Epithelial cell of prostate (primary cell): ENCODE measurements at places on chromosomes 1 and 21.

- DNase-seq, result no peak
These were observed 165.3 kb downstream of the GALNT2 start for GRCh38 chr1:230232371-230232771.

DNA sequence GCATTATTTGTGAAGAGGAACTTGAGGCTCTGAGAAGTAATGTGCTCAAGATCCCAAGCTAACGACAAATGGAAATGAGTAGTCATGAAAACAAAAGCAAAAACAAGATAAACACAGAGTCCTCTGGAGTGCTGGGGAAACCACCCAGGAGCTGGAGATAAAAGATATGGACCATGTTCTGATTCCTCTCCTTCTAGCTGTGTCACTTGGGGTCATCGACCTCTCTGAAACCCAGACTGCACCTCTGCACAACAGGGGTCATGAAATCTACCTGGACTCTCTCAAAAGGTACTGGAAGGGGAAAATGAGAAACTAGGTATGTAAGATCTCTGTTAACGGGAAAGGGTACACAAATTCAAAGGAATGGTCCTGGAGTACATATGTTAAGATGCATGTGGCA is 6.5 kb downstream of the PGLYRP4 start:
- no peak for DNase-seq

- DNase-seq, result peak; percentile 53
These were observed 46.9 kb downstream of the GIPC2 start for GRCh38 chr1:78092643-78093042.

DNA sequence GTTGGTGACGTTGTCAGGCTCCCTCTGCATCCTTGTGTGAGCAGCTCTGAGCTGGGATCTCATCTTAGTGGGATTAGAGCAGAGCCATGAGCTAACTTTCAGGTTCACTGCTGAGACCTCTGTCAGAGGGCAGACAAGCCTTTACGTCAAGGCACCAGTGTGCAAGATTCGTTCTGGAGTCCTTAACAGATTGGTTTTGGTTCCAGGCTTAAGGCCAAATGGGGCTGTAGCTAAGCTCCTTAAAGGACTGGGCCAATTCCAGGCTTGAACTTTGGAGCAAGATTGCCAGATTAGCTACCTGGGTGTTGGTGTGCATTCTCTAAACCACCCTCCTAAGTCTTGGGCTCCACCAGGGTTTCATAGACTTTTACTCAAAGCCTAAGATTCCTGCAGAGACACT is 52.6 kb upstream of the PDC start:
- no peak for DNase-seq

DNA sequence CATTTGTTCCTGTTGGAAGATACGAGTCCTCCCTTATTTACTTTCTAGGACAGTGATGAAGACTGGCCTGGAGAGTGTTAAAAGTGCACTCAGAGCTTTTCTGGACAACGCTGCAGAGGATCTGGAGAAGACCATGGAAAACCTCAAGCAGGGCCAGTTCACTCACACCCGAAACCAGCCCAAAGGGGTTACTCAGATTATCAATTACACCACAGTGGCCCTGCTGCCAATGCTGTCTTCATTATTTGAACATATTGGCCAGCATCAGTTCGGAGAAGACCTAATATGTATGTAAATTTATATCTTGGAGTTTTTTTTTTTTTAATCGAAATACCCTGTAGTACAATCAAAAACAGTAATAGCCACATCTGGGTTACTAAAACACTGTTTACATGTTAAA is 190.5 kb downstream of the ZP4 start:
- DNase-seq, result no peak

- no peak for DNase-seq
These were observed 1.4 kb downstream of the TSSK3 start for GRCh38 chr1:32363713-32364112.

- no peak for DNase-seq
These were observed 8.0 kb downstream of the MRPS14 start for GRCh38 chr1:175015243-175015642.

GRCh38 chr1:96002969-96003964 is 718.3 kb upstream of the PTBP2 start:
- DNase-seq, result no peak

GRCh38 chr1:154434346-154435085 is 29.4 kb downstream of the IL6R start:
- DNase-seq, result no peak

- no peak for DNase-seq
These were observed 12.2 kb downstream of the KCNJ15 start for GRCh38 chr21:38268864-38269575.

DNA sequence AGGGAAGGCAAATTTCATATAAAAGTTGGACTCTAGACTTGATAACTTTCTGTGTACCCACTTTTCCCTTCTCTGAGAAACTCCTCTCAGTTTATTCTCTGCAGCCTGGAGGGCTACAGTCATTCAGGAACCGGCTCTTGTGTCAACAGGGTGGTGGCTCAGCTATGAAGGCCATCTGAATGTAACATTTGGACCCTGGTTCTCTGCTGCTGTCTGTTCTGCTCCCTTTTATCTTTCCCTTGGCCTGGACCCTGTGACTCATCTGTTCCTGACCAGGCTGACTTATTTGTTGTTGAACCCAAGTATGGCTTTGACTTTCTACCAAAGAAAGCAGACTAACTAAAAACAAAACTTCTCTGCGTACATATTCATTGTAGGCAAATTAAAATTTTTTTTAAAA is 75.4 kb downstream of the CENPF start:
- DNase-seq, result no peak

GRCh38 chr1:33971018-33971710 is 107.3 kb downstream of the HMGB4 start:
- DNase-seq, result no peak

DNA sequence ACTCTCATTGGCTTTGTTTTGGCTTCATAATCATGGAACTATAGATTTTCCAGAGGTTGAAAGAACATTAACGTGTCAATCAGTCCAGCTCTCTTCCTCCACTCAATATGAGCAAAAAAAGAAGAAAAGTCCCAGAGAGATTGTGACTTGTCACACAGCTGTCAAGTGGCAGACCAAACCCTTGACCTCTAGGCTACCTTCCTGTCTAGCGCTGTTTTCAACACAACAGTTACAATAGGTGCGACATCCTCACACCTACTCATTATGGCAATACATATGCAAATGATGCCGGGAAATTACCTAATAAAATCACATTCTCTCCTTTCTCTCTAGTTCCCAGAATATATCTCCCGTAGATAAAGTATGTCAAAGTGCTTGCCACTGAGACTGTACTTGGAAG is 1.1 kb downstream of the WARS2 start:
- DNase-seq, result no peak

DNA sequence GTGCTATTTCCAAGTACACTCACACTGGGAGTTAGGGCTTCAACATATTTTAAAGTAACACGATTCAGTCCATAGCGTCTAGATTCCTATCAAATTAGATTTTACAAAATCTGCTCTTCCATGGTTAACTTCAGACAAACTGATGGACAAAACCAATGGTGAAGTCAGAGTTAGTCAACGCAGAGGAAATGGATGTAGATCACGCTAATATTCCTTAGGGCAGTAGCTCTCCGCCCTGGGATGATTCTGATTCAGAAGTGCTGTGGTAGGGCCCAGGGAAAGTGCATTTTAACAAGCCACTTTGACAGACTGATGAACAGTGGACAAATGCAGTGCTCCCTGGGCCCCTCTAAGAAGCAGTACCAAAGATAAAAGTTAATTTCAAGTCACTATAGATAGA is 83.2 kb downstream of the HIVEP3 start:
- DNase-seq, result no peak

DNA sequence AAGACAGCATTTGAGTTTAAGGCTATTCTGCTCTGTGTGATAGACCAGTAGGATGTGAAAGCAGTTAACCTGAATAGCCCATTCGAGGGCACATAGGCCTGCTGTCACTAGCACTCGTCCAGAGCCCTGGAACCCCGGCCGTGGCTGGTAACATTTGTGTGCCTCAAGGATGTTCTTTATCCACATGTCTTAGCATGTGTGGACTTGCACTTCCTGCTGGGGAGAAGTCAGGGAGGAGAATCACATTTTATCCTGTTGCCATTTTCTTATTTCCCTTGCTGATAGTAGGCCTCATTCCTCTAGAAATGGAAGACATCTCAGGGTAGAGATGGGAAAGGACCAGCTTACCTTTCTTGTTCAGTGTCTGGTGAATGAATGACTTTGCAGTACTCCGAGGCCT is 54.7 kb downstream of the VPS13D start:
- DNase-seq, result no peak

DNA sequence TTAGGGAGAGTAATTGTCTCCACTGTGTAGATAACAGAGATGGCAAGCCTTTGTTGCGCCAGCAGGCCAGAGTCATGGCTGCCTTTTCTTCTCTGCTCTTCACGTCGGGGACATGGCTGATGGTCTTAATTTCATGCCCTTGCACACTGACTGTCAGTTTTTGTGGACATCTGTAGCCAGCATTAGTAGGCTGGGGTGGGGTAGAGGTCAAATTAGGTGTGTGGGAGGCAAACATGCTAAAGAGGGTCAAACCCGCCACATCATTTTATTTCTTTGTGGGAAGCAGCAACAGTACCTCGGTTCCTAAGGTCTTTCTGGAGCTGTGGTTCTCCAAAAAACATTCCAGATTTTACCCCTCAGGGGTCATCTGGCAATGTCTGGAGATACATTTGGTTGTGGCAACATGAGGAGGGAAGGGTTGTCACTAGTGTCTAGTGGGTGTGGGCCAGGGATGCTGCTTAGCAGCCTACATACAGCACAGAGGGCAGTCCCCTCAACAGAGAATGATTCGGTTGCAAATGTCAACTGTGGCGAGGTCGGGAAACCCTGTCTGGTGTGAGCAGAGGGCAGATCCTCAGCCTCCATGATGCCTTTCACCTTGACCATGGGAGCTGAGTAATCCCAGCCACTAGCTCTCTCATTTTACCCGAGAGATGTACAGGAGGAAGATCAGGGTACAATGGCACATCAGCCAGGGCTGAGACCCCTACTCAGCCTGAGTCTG is 14.7 kb downstream of the RUNX1 start:
- DNase-seq, result no peak

- no peak for DNase-seq
These were observed 50.8 kb upstream of the PODN start for GRCh38 chr1:53011175-53011574.

GRCh38 chr1:59446257-59446901 is 149.5 kb downstream of the FGGY start:
- DNase-seq, result peak; percentile 26

DNA sequence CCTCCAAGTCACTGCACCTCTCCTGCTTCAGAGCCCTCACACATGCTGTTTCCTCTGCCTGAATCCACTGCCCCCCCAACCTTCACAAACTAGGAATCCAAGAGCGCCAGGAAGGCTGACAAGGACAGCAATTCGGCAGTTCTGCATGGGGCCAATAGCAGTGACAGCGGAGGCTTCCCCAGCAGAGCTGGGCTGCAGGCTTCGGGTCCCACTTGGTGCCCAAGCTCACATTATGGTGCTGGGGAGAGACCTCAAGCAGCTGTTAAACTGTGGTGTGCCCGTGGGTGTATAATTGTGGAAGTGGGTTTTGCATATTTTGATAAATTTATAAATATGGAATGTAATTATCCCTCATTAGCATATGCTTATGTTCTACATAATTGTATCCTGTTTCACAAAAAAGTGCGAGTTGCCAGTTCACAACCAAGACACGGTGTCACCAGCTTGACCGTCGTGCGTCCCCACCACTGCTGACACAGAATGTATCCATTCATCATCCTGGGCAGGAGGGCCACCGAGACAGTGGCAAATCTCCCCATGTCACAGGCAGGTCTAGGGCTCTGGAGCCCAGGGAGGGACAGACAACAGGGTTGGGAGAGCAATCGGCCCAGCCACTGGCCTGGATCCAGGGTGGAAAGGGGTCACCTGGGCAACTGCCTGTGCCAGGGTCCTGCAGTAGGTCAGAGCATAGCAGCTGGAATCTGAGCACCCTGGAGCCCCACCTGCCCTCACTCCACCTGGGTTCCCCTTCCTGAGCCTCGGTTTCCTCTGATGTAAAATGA is 81.6 kb downstream of the MATN1 start:
- DNase-seq, result no peak

GRCh38 chr1:241927321-241927720 is 30.2 kb upstream of the BECN2 start:
- DNase-seq, result no peak

DNA sequence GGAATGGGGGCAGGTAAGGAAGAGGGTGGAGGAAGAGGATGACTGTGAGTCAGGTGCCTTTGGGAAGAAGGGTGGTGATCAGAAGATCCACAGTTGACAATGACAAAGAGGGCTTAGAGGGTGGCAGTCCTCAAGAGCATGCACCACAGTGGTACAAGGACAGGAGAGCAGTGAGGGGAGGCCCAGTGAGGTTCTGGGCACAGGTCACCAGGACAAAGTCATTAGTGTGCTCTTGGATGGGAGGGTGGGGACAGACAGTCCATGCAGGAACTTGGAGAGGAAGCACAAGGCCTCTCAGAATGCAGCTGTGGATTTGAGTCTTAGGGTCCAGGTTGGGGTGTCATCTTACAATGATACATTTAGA is 75.1 kb downstream of the RHOU start:
- DNase-seq, result no peak

- DNase-seq, result no peak
These were observed at the start of gene C4BPB for GRCh38 chr1:207088701-207089626. Gene C4BPB (plus strand): TSS chr1:207088860. CDS start chr1:207089532, 672 bp downstream.

- no peak for DNase-seq
These were observed 597.8 kb downstream of the KIF26B start for GRCh38 chr1:245752561-245752960.

DNA sequence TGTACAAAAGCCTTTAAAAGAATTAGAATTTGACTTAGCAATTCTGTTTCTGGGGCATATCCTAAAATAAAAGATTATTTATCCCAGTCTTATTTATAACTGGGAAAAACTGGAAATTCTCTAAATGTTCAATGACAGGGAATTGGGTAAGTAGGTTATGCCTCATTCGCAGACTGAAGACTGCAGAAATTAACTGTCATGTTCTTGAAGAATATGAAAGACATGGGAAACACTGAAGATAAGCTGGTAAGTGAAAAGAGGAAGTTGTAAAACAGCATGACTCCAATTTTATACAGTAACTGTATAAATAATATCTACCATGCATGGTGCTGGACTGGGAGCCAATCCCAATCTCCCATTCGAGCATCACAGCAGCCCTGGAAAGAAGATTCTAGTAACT is 50.6 kb upstream of the SLC2A1 start:
- no peak for DNase-seq

- no peak for DNase-seq
These were observed 146.5 kb downstream of the PDE4B start for GRCh38 chr1:65939191-65939590.

- DNase-seq, result no peak
These were observed 16.8 kb downstream of the S100A7A start for GRCh38 chr1:153432874-153433681.

GRCh38 chr1:248871837-248872401 is 13.0 kb upstream of the ZNF692 start:
- DNase-seq, result no peak

- DNase-seq, result no peak
These were observed 124.0 kb downstream of the PROX1 start for GRCh38 chr1:214111796-214112195.

DNA sequence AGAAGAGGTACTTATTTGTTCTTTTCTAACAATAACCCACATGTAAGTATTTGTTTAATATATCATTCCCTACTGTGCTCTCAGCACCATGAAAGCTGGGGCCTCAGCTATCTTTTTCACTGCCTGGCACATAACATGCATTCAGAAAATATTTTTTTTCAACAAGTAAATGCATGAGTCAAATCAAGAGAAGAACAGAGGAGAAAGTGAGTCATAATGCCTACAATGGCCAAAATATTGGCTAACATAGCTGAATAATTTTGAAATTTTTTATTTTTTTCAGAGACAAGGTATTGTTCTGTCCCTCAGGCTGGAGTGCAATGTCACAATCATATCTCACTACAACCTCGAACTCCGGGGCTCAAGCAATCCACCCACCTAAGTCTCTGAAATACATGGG is 252.2 kb upstream of the ADAMTS5 start:
- DNase-seq, result peak; percentile 8

GRCh38 chr1:229323201-229323600 is 19.6 kb downstream of the CCSAP start:
- no peak for DNase-seq
